ENCODE measurements at places on chromosomes 3 and 15. TPM values are rescaled to one million over a fixed set of nuclear protein-coding genes. Genes with fewer than 3 reads are reported as not detected.

The HOMER2 gene
- total RNA-seq = 5.0 TPM

The ISLR gene
- total RNA-seq = not detected

The CPN2 gene
- not detected for total RNA-seq

The DPH6 gene
- 24.0 TPM for total RNA-seq

The ACVR2B gene
- total RNA-seq = 20.8 TPM

The ACKR2 gene
- total RNA-seq = 4.1 TPM

The KLHL6 gene
- not detected for total RNA-seq

The PIERCE2 gene
- total RNA-seq = not detected

The PATL2 gene
- 0.32 TPM for total RNA-seq

The MOBP gene
- total RNA-seq = 0.27 TPM

The LRTM1 gene
- not detected for total RNA-seq

- no peaks in the 10 kb centered on the region for H3K36me3 ChIP-seq
- H3K27ac ChIP-seq = no peak overlapping the region
- no peak overlapping the region for H3K4me3 ChIP-seq
- no peaks in the 10 kb centered on the region for H3K27me3 ChIP-seq
Measured at GRCh38 chr3:22159004-22159695, 408.1 kb upstream of the ZNF385D start.

- no peak overlapping the region for H3K4me3 ChIP-seq
- H3K27me3 ChIP-seq = no peaks in the 10 kb centered on the region
Measured at GRCh38 chr3:140023616-140024530, 88.9 kb downstream of the CLSTN2 start.

GRCh38 chr3:78745847-78746246 is 1022.0 kb downstream of the ROBO1 start:
- H3K27me3 ChIP-seq = no peaks in the 10 kb centered on the region
- no peak overlapping the region for H3K27ac ChIP-seq
- no peaks in the 10 kb centered on the region for H3K36me3 ChIP-seq
- no peak overlapping the region for H3K4me3 ChIP-seq

DNA sequence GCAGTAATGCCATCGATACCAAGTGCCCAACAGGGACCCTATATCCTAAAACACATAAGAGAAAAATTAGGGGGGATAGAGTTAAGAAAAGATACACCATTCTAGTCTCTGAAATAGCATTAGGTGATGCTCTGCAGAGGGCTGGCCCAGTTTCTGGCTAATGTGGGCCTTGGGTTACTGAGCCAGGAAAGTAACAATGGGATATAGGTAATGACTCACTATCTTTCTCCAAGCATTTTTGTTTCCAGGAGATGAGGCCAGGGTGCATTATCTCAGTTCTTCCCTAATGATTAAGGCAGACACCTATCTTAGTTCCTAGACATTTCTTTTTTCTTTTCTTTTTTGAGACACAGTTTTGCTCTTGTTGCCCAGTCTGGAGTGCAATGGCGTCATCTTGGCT is 50.0 kb downstream of the PRKAR2A start:
- H3K4me1 ChIP-seq = no peaks in the 10 kb centered on the region
- no peak overlapping the region for H3K27ac ChIP-seq
- DNase-seq = no peak
- no peaks in the 10 kb centered on the region for H3K36me3 ChIP-seq

GRCh38 chr15:99006146-99006545 is 1.4 kb downstream of the PGPEP1L start:
- H3K27me3 ChIP-seq = no peaks in the 10 kb centered on the region
- no peak for DNase-seq
- H3K4me1 ChIP-seq = no peaks in the 10 kb centered on the region
- H3K27ac ChIP-seq = no peak overlapping the region

DNA sequence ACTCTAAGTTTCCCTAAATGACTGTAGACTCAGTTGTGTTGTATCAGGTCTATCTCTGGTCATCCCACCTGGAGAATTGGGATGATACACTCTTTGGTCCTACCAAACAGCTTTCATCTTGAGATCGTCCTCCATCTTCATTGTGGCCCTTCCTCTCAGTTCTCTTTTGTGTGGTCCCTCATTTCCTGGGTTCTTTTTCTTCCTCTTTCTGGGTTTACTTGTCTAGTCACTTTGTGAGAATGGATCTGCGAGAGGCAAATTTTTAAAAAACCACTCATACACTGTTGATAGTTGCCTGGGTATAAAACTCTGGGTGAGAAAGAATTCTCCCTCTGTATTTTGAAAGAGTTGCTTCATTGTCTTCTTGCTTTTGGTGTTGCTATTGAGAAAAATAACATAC is 6.0 kb upstream of the AMOTL2 start:
- DNase-seq = no peak
- H3K4me3 ChIP-seq = no peak overlapping the region
- H3K27ac ChIP-seq = no peak overlapping the region
- no peaks in the 10 kb centered on the region for H3K36me3 ChIP-seq
- H3K27me3 ChIP-seq = no peaks in the 10 kb centered on the region

GRCh38 chr15:39108021-39108420 is 472.9 kb upstream of the THBS1 start:
- H3K4me1 ChIP-seq = no peaks in the 10 kb centered on the region
- DNase-seq = no peak
- H3K36me3 ChIP-seq = no peaks in the 10 kb centered on the region
- H3K27me3 ChIP-seq = no peaks in the 10 kb centered on the region
- no peak overlapping the region for H3K4me3 ChIP-seq

- no peak overlapping the region for H3K27ac ChIP-seq
- no peaks in the 10 kb centered on the region for H3K36me3 ChIP-seq
- DNase-seq = peak; percentile 53
- H3K4me1 ChIP-seq = no peaks in the 10 kb centered on the region
- no peak overlapping the region for H3K4me3 ChIP-seq
Measured at GRCh38 chr3:123194552-123194951, 7.2 kb upstream of the SEC22A start.

- no peaks in the 10 kb centered on the region for H3K27me3 ChIP-seq
- no peak for DNase-seq
- no peaks in the 10 kb centered on the region for H3K4me1 ChIP-seq
- peak overlapping the region; percentile 58 for H3K4me3 ChIP-seq
- no peak overlapping the region for H3K27ac ChIP-seq
- H3K36me3 ChIP-seq = no peaks in the 10 kb centered on the region
Measured at GRCh38 chr3:38039899-38040261, 872 bp downstream of the DLEC1 start.

- H3K36me3 ChIP-seq = no peaks in the 10 kb centered on the region
- H3K27ac ChIP-seq = no peak overlapping the region
- DNase-seq = no peak
- no peak overlapping the region for H3K4me3 ChIP-seq
- no peaks in the 10 kb centered on the region for H3K27me3 ChIP-seq
- H3K4me1 ChIP-seq = no peaks in the 10 kb centered on the region
Measured at GRCh38 chr3:58776231-58776630, 109.7 kb upstream of the FAM3D start.

DNA sequence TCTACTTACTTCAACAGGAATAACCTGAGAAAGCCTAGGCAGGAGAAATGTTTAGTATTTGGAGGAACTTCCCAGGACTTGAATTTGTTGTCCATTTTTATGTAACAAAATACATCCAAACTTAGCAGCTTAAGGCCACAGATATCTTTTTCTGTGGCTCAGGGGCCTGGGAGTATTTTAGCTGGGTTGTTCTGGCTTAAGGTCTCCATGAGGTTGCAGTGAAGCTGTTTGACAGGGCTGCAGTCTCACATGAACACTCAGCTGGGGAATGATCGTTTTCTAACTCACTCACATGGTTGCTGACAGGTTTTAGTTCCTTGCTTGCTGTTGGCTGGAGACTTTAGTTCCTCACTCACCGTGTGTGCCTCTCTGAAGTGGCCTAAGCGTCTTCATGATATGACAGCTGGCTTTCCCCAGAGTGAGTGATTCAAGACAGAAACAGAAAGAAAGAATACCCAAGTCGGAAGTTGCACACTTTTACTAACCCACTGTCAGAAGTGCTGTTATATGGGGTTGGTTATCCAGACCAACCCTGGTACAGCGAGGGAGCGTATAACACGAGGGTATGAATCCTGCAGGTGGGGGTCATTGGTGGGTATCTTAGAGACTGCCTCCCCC is 229.7 kb upstream of the TBL1XR1 start:
- H3K27ac ChIP-seq = no peak overlapping the region
- DNase-seq = no peak
- no peaks in the 10 kb centered on the region for H3K36me3 ChIP-seq
- H3K4me3 ChIP-seq = no peak overlapping the region
- peaks cover 6% of the 10 kb centered on the region for H3K4me1 ChIP-seq

DNA sequence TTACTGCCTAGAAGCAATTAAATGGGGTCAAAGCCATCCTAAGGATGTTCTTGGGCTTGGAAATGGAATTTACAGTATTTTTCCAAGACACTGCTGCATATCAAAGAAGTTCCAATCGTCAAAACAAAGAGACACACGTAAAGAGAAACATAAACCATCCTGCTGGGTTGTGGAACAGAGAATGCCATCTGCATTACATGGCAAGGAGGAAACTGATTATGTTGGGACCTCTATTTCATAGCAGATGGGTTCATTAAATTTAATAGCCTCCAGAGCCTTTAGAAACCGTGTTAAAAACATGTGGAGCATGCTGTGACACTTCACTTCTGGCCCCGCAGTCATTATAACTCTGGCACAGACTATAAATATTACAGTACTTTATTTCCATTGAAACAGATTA is 154.6 kb downstream of the LRTM1 start:
- DNase-seq = no peak
- H3K36me3 ChIP-seq = no peaks in the 10 kb centered on the region
- no peak overlapping the region for H3K4me3 ChIP-seq

DNA sequence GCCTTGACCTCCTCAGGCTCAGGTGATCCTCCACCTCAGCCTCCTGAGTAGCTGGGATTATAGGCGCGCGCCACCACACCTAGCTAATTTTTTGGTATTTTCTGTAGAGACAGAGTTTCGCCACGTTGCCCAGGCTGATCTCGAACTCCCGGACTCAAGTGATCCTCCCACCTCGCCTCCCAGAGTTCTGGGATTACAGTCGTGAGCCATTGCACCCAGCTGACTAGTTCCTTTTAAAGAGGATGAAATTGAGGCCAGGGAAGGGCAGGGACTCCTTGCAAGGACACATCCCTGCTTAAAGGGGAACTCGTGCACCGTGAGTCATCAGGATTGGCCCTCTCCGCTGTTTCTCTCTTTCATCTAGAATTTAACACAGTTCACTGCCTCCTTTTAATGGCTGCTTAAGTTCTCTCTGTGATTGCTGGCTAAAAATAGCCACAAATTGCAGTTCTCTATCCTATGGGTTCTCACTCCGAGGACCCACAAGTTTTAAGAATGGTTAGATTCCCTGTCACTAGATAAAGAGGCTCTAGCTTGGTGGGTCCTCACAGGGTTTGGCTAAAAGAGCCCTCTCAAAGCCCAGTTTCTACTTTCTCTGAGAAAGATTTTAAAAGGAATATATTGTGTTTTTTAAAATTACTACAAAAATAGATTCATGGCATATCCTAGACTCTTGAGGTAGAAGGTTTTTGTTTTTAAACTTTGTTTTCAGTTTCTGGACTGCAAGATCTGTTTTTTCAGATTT is 1.4 kb downstream of the CRTAP start:
- DNase-seq = no peak
- H3K36me3 ChIP-seq = no peaks in the 10 kb centered on the region
- H3K27ac ChIP-seq = no peak overlapping the region
- no peak overlapping the region for H3K4me3 ChIP-seq

- no peaks in the 10 kb centered on the region for H3K27me3 ChIP-seq
- 0 out of 2 replicates have a peak, but pooled peaks cover 1% of the 10 kb centered on the region for H3K36me3 ChIP-seq
- no peak for DNase-seq
- H3K27ac ChIP-seq = peak overlapping the region; percentile 3
- H3K4me3 ChIP-seq = no peak overlapping the region
- H3K4me1 ChIP-seq = peaks cover 16% of the 10 kb centered on the region
Measured at GRCh38 chr3:8887435-8888300, 75.6 kb downstream of the RAD18 start.

GRCh38 chr15:95887666-95888390 is 442.7 kb upstream of the NR2F2 start:
- H3K4me3 ChIP-seq = no peak overlapping the region
- no peak for DNase-seq
- H3K4me1 ChIP-seq = no peaks in the 10 kb centered on the region
- H3K27me3 ChIP-seq = no peaks in the 10 kb centered on the region
- no peaks in the 10 kb centered on the region for H3K36me3 ChIP-seq
- H3K27ac ChIP-seq = no peak overlapping the region

GRCh38 chr3:169948559-169949448 is 17.8 kb upstream of the SEC62 start:
- DNase-seq = no peak
- H3K36me3 ChIP-seq = no peaks in the 10 kb centered on the region
- H3K27ac ChIP-seq = no peak overlapping the region
- H3K4me1 ChIP-seq = no peaks in the 10 kb centered on the region

GRCh38 chr3:12828751-12829150 is 12.6 kb downstream of the RPL32 start:
- no peaks in the 10 kb centered on the region for H3K27me3 ChIP-seq
- no peaks in the 10 kb centered on the region for H3K4me1 ChIP-seq
- H3K27ac ChIP-seq = no peak overlapping the region
- no peak overlapping the region for H3K4me3 ChIP-seq
- DNase-seq = no peak
- peaks cover 4% of the 10 kb centered on the region for H3K36me3 ChIP-seq

GRCh38 chr3:169629895-169630294 is 33.6 kb downstream of the MECOM start:
- no peak for DNase-seq
- no peak overlapping the region for H3K4me3 ChIP-seq
- H3K27ac ChIP-seq = no peak overlapping the region
- no peaks in the 10 kb centered on the region for H3K27me3 ChIP-seq
- no peaks in the 10 kb centered on the region for H3K36me3 ChIP-seq

DNA sequence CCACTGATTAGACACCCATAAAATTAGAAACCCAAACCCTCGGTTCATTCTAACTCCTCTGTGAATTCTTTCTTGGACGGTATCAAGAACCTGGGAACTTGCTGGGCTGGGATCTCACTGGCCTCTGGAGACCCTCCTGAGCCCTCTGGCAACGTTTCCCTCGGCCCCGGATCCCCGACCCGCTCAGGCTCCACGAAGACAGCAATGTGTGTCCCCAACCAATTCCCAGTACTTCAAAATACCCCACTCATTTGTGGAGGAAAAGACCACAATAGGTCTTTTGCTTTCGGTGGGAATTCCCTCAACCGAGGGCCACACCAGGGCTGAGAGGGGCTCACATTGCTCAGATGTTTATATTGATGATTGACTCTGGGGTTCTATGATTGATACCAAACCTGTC is 117.9 kb upstream of the PRR20G start:
- no peak for DNase-seq
- H3K36me3 ChIP-seq = no peaks in the 10 kb centered on the region
- H3K27me3 ChIP-seq = no peaks in the 10 kb centered on the region
- H3K4me1 ChIP-seq = peaks cover 11% of the 10 kb centered on the region
- no peak overlapping the region for H3K4me3 ChIP-seq

Data from Caco-2 (cell line).